ENCODE measurements at places on chromosomes 5 and 9. TPM values are rescaled to one million over a fixed set of nuclear protein-coding genes. Genes with fewer than 3 reads are reported as not detected.
A peak's percentile ranks its signal among the peaks of the same experiment; 100 is the strongest.

- no peaks in the 10 kb centered on the region for H3K4me1 ChIP-seq
- H3K27me3 ChIP-seq = no peaks in the 10 kb centered on the region
- no peak for DNase-seq
- no peak overlapping the region for H3K27ac ChIP-seq
- no peaks in the 10 kb centered on the region for H3K36me3 ChIP-seq
Observed at GRCh38 chr5:105812304-105812703, 1858.4 kb downstream of the EFNA5 start.

DNA sequence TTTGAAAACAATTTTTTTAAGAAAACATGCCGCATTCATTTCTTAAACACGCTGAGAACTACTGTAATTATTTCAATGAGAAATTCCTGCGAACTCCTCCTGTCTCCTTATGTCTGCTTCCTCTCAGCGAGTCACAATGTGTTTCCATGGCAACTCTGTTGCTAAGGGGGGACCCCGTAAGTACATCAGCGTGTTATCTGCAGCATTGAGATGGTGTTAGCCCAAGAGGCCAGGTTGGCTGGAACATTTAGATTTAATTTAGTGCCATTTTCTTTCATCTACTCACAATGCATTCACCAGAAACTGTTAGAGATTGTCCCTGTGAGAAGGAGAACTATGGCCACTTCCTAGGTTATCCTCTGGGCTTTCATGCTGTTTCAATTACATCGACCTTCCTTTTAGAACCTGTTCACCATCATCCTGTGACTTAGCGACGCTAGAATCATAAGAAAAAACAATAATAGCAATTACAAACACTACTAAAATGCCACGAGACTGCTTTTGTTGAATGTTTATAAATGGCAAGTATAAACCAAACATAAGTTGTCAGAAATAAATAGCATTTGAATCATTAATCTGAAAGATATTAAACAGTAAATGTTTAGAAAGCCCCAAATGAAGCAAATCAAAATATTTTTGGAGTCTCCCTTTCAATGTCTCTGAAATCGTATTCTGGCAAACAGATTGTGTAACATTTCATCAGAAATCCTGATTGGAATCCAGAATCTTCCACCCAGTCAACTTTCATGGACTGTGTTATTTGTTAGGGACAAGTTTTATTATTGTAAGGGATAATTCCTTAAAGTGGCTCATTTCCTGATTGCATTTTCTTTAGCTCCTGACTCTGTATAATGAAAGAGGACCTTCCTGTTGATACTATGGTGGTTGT lies 39.7 kb upstream of the SHC3 start:
- H3K27me3 ChIP-seq = no peaks in the 10 kb centered on the region
- H3K27ac ChIP-seq = no peak overlapping the region
- no peaks in the 10 kb centered on the region for H3K4me1 ChIP-seq
- DNase-seq = no peak
- no peak overlapping the region for H3K4me3 ChIP-seq
- no peaks in the 10 kb centered on the region for H3K36me3 ChIP-seq

DNA sequence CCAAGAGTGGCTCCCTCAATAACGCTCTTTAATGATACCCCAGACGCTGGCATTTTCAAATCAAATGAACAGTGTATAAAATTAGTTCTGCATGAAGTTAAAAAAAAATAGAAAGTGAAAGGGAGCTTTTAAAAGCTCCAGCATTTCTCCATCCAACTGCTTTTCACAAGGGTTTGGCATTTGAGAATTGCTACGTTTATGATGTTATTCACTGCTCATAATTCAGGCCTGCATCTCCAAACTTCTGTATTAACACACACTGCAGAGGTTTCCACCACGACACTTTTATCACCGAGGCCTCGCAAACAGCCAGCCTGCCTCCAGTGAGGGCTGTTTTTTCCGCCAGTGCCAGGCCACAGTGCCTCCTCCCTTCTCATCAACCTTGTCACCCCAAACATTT lies 205.5 kb upstream of the EFNA5 start:
- H3K36me3 ChIP-seq = no peaks in the 10 kb centered on the region
- no peaks in the 10 kb centered on the region for H3K4me1 ChIP-seq
- H3K27me3 ChIP-seq = no peaks in the 10 kb centered on the region
- H3K27ac ChIP-seq = no peak overlapping the region

DNA sequence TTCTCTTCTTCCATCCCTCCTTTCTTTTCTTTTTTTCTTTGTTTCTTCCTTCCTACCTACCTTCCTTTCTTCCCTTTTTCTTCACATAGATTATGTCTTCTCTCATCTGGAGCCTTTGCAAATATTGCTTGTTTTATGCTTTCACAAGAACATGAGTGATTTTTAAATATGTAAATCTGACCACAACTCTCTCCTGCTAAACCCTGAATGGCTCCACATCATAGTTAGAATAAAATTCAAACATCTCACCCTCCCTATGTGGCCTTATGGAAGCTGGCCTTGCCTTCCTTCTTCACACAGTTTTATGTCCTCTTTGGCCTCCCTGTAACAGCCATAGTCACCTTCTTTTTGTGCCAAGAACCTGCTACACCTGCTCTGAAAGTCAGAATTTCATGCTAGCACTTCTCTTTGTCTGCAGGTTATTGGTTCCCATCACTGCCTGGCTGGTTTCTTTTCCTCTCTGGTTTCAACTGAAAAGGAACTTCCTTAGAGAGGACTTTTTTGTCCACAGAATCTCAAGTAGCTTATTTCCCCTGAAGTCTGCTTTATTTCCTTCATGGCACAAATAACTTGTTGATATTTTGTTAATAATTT lies 114.3 kb upstream of the TNC start:
- no peak overlapping the region for H3K27ac ChIP-seq
- no peaks in the 10 kb centered on the region for H3K36me3 ChIP-seq
- no peak for DNase-seq
- no peak overlapping the region for H3K4me3 ChIP-seq

GRCh38 chr9:34716711-34717110 lies 6.8 kb upstream of the CCL21 start:
- H3K36me3 ChIP-seq = no peaks in the 10 kb centered on the region
- DNase-seq = no peak
- H3K27ac ChIP-seq = no peak overlapping the region
- no peaks in the 10 kb centered on the region for H3K4me1 ChIP-seq
- H3K27me3 ChIP-seq = no peaks in the 10 kb centered on the region

- H3K27me3 ChIP-seq = no peaks in the 10 kb centered on the region
- no peak overlapping the region for H3K27ac ChIP-seq
- H3K4me1 ChIP-seq = peaks cover 16% of the 10 kb centered on the region
- H3K36me3 ChIP-seq = no peaks in the 10 kb centered on the region
Observed at GRCh38 chr9:92762781-92763708, 1.6 kb downstream of the BICD2 start.

DNA sequence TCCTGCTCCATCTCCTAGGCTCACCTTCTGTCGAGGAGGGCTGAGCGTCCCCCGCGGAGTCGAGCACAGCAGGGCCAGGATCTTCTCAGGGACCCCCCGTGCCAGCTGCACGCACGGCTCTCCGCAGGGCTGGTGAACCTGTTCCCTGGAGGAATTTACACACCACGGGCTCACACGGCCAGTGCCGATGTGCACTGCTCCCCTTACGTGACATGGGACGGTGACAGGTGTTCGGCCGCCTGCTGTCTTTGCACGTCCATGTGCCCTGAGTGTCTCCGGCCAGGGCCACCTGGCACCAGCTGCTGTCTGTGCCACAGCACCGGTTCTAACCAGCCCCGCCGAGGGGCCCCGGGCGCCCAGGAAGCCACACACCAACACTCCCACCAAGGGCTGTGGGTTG lies 8.7 kb upstream of the AGPAT2 start:
- DNase-seq = no peak
- H3K4me3 ChIP-seq = no peak overlapping the region
- H3K4me1 ChIP-seq = peaks cover 47% of the 10 kb centered on the region
- no peaks in the 10 kb centered on the region for H3K27me3 ChIP-seq
- H3K36me3 ChIP-seq = no peaks in the 10 kb centered on the region
- H3K27ac ChIP-seq = peak overlapping the region; percentile 94

Gene SLC25A51
- total RNA-seq = 12.7 TPM

Gene REXO4
- 32.6 TPM for total RNA-seq

Gene WDR38
- total RNA-seq = not detected

Gene PCDHA9
- not detected for total RNA-seq

Gene PITX1
- total RNA-seq = 27.8 TPM
